ENCODE measurements at places on chromosomes 7 and 10. TPM values are rescaled to one million over a fixed set of nuclear protein-coding genes. Genes with fewer than 3 reads are reported as not detected.

GRCh38 chr10:95559896-95560277 lies 1.3 kb downstream of the SORBS1 start:
- H3K27me3 ChIP-seq = no peaks in the 10 kb centered on the region
- H3K4me1 ChIP-seq = no peaks in the 10 kb centered on the region
- DNase-seq = no peak
- no peaks in the 10 kb centered on the region for H3K36me3 ChIP-seq

GRCh38 chr7:95780665-95781064 lies 8.3 kb downstream of the DYNC1I1 start:
- no peak overlapping the region for H3K4me3 ChIP-seq
- no peaks in the 10 kb centered on the region for H3K27me3 ChIP-seq
- H3K36me3 ChIP-seq = no peaks in the 10 kb centered on the region
- no peak overlapping the region for H3K27ac ChIP-seq
- no peak for DNase-seq
- H3K4me1 ChIP-seq = peaks cover 4% of the 10 kb centered on the region

GRCh38 chr7:101486433-101487104 lies 123.9 kb downstream of the COL26A1 start:
- H3K36me3 ChIP-seq = no peaks in the 10 kb centered on the region
- H3K27ac ChIP-seq = no peak overlapping the region
- DNase-seq = peak; percentile 40
- no peak overlapping the region for H3K4me3 ChIP-seq
- peaks cover 9% of the 10 kb centered on the region for H3K4me1 ChIP-seq

- H3K4me1 ChIP-seq = no peaks in the 10 kb centered on the region
- no peaks in the 10 kb centered on the region for H3K36me3 ChIP-seq
- H3K27me3 ChIP-seq = no peaks in the 10 kb centered on the region
Observed at GRCh38 chr10:125551247-125551646, 131.7 kb downstream of the TEX36 start.

DNA sequence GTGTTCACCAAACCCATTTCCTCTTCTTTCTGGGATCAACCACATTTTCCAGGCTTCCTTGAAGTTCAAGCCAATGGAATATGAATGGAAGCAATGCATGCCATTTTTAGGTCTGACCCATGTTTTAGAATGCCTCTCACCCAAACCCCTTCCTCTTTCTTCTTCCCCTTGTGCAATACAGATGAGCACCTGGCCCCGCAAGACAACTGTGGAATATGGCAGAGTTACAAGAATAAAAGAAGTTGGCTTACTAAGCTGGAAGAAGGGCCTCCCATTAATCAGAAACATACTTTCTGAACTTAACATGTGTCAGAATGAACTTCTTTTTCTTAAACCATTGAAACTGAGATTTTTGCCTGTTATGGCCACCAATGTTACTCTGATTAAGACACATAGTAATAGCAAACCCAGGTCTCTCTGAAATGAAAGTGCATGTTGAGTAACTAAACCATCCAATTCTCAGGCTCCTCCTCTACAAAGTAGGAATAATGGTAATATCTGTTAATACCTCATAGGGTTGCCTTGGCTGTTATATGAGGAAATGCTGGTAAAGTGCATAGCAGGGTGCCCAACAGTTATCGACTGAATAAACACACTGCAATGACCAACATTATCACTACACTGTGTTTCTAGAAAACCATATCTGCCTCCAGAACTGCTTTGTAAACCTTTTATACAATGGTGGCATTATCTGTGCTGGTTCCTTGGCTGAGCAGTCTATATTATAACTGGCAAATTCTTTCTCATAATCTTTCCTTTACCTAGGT lies 382.2 kb upstream of the NRP1 start:
- H3K27me3 ChIP-seq = no peaks in the 10 kb centered on the region
- no peak overlapping the region for H3K4me3 ChIP-seq
- H3K36me3 ChIP-seq = no peaks in the 10 kb centered on the region

SPDYE16 gene
- total RNA-seq = 1.2 TPM

DNA sequence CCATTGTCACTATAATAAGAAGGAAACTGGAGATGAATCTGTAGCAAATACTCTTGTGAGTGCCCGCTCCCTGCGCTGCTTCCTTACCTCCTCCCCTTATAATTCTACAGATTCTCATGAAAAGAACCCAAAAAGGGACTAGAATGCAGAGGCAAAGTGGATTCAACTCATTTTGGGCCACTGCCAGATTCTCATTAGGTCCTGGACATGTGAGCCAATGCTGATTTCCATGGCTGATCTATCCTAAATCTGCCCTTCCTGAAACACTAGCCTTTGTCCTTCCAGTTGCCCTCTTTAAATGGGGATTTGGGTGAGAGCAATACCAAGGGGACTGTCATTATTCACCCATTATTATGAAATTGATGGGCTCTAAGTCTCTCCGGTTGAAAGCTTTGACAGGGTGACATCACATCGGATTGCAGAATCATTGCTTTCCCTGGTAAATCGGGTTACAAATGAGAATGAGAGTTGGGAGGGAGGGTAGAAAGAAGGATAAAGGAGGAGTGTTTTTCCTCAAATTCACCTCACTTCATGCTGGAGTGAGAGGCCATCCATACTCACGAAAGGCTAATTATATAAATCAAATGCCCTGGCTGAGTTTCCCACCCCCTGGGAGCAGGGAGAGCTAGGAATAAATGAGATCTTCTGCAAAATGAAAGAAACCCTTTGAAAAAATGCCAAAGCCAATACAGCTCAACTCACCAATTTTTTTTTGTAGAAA lies 37.5 kb downstream of the PTN start:
- H3K27ac ChIP-seq = no peak overlapping the region
- H3K36me3 ChIP-seq = no peaks in the 10 kb centered on the region
- DNase-seq = no peak

FGFBP3 gene
- 1.4 TPM for total RNA-seq

DNA sequence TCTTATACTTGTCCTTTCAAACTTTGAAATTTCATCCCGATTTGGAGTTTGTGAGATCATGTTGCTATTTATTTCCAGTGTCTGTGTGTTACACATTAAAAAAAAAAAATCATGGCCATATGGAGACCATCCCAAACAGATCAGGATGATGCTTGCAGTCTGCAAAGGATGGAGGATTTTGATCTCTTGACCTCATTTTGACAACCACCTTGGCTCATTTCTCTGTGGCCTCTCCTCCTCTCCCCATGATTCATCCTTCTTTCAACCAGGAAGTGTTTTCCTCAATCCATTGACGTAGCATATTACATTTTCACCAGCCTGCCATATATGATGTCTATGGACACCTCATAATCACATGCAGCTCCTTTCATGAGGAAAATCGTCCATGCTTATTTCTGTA lies 68.9 kb upstream of the INSYN2A start:
- no peaks in the 10 kb centered on the region for H3K4me1 ChIP-seq
- H3K36me3 ChIP-seq = no peaks in the 10 kb centered on the region
- H3K4me3 ChIP-seq = no peak overlapping the region
- no peak overlapping the region for H3K27ac ChIP-seq
- H3K27me3 ChIP-seq = no peaks in the 10 kb centered on the region
- no peak for DNase-seq

Measured in ovary (tissue), 10 donors.